ENCODE measurements at places on chromosomes 11 and 22.

- DNase-seq, result no peak
Observed at GRCh38 chr22:35076630-35077029, 10.7 kb downstream of the ISX start.

- DNase-seq, result peak; percentile 89
Observed at GRCh38 chr22:45208993-45209838, 31.5 kb downstream of the KIAA0930 start.

- peak; percentile 52 for DNase-seq
Observed at GRCh38 chr22:36156515-36157419, 3.8 kb downstream of the APOL3 start.

- no peak for DNase-seq
Observed at GRCh38 chr11:117414724-117415123, 87.1 kb downstream of the CEP164 start.

DNA sequence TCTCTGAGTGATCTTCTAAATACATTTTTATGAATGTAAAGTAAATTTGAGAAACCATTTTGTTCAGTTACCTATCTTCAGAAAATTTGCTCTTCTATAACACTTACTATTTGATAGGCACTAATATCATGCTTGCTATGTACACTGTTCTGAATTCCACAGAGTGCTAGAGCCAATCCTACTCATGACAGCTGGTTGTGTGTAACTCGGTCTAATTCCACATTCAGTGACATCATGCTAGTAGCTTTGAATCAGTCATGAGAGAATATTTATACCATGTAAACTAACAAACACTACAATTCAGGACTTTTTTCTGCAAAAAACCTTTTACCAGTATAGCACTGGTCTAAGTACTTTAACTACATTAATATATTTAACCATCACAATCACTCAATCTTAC lies 902.9 kb downstream of the DLG2 start:
- no peak for DNase-seq

- no peak for DNase-seq
Observed at GRCh38 chr22:22901578-22902218, 14.1 kb downstream of the IGLL5 start.

- DNase-seq, result no peak
Observed at GRCh38 chr22:28600546-28601143, 79.0 kb downstream of the TTC28 start.

DNA sequence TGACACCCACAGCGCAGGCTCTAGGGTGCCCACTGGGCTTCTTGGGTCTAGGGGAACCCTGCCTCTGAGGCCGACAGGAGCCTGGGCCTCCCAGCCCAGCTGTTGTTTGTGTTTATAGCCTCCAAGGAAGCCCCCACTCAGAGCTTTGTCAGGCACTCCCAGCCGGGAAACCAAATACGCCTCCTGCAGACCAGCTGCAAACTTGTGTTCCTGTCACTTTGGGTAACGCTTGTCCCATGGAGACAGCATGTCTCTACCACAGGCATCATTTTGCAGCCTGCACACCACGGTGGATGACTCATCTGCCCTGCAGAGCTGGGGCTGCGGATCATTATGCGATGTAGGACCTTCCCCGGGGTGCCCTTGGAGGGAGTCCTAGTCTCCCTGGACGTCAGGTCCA lies 40.6 kb upstream of the CRYBB3 start:
- DNase-seq, result no peak

DNA sequence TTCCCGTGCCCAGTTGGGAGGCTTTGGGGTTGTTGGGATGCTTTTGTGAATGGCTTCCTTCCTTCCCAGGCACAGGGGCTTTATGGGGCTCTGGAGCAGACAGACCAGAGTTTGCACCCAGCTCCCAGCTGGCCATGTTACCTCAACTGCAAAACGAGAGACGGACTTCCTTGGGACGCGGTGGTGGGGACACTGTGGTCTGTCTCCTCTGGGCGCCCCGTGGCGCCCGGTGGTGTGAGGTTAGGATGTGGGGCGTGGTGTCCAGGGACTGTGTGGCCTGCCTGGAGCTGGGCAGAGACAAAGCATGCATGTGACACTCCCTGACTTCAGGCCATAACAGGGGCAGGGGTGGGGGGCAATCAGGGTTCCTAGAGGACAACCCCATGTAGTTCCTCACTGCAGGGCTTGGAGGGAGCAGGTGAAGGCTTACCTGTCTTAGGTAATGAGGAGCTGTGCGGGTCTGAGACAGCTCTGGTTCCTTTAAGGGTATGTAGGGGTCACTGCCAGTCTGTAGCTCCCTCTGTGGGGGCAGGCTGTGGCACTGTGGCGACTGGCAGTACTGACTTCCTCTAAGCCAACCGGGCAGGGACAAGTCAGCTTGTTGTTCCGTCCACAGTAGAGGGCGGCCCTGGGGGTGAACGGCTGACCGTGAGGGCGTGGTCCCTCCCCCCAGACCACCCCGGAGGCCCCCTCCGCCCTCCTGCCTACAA lies 14.4 kb downstream of the KCNQ1 start:
- DNase-seq, result no peak

DNA sequence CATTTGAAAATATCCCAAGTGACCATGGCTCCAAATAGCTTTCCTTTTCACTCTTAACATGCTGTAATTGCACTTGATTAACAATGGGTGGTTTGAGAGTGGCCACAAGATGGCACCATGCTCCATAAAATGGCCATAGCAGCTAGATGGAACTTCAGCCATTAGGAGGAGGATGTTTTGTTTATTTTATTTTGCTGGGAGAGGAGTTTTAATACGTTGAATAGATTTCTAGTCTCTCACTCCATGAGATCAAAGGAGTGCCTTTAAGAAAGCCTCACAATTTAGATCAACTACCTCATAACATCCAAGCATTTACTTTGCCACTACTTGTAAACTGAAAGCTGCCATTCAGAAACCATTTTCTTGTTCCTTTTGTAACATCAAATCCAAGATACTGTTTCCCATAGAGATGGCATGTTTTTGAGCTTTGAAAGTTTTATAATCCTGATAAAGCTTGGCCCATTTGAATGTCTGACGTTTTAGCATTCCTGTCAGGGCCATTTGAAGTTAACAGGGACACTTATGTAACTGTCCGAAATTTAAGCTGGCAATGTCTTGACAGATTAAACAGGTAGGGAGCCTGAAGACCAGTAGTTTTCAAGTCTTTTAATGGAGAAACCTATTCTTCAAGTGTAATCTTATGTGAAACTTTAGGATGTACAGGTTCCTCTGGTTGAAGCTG lies 4.7 kb downstream of the FEN1 start:
- DNase-seq, result peak; percentile 58

GRCh38 chr11:78223320-78223954 lies 34.7 kb downstream of the USP35 start:
- DNase-seq, result no peak

- DNase-seq, result no peak
Observed at GRCh38 chr11:43687120-43687791, 6.7 kb downstream of the HSD17B12 start.

GRCh38 chr11:43554148-43554473 lies 126.4 kb upstream of the HSD17B12 start:
- no peak for DNase-seq

DNA sequence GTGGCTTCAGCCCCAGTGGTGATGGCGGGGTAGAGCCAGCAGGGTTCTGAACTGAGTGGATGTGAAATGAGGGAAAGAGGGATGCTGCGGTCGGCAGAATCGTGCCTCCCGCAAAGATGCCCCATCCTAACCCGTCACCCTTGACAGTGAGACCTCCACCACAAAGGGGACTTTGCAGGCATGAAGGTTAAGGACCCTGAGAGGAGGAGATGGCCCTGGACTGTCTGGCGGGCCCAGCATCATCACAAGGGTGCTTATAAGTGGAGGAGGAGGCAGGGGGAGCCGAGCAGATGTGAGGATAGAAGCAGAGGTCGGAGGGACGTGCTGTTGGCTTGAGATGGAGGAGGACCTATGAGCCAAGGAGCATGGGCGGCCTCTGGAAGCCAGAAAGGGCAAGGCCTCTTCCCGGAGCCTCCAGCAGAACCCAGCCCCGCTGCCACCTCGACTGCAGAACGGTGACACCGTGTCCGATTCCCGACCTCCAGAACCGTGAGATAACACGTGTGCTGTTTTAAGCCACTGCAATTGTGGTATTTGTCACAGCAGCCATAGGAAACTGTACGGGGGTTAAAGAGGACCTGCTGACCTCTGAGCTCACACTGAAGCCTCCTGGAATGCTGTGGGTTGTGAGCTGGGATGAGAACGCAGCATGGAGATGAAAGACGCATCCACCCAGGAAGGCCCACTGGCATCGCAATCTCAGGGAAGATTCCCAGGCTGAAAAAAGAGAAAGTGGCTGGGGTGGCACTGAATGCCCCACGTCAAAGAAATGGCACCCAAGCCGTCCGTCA lies 10.9 kb downstream of the LINC01488 start:
- no peak for DNase-seq

- no peak for DNase-seq
Observed at GRCh38 chr22:45136594-45136993, 27.1 kb upstream of the NUP50 start.

- DNase-seq, result no peak
Observed at GRCh38 chr11:73632996-73633395, 13.4 kb upstream of the PLEKHB1 start.

GRCh38 chr11:17703951-17704350 lies 15.4 kb upstream of the MYOD1 start:
- no peak for DNase-seq

- no peak for DNase-seq
Observed at GRCh38 chr22:39825661-39826102, 67.9 kb downstream of the ENTHD1 start.

DNA sequence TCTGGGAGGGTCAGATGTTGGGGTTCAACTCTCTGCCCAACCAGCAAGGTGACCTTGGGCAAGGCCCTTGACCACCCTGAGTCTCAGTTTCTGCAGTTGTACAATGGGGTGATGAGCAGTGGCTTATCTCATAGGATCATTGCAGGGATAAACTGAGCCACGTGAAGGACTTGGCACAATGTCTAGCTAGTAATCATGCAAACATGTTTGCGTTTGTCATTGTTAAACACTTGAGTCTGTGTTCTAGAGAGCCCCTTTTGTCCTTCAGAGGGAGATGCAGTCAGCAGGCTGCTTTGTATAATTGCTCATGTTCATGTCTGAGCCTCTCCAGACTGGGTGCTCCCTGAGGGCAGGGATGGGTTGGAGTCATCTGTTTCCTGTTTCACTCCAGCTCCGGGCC lies 15.8 kb downstream of the CD82 start:
- DNase-seq, result no peak

DNA sequence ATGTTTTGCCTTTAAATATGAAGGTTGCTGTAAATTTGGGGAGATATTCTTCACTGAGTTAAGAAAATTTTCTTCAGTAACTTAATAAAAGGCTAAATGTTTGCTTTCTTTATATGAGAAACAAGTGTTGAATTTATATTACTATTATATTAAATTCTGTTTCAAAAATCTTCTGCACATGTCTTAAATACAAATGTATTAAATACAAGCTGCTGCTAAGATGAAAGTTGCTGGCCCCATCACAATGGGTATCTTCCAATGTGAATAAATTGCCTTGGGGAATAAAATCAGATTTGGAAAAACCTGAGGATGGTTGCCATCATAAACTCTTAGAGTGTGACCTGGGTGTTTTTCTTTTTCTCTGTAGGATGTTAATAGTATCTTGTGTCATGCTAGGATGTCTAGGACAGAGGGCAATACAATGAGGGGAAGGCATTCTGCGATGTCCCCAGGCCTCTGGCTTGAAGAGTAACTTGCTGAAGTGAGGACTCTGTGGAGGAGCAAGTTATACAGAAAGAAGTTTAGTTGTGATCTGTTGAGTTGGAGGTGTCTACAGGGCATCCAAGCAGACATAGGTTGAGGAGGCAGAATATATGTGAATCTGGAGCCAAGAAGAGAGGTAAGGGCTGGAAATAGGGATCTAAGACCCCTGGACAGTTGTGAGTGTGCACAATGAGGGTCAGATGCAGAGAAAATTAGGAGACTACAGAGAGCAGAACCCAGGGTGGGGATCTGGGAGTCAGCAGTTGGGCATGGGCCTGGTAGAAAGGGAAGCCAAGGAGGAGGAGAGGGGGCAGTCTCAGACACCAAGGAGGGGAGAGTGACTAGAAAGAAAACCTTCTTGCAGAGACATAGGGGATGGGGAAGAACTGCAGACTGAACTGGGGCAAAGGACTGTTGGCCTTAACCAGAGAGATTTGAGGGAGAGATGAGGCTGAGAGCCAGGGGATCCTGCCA lies 4.8 kb downstream of the IGLL5 start:
- DNase-seq, result no peak

GRCh38 chr22:44464000-44464399 lies 34.0 kb downstream of the RTL6 start:
- DNase-seq, result no peak

DNA sequence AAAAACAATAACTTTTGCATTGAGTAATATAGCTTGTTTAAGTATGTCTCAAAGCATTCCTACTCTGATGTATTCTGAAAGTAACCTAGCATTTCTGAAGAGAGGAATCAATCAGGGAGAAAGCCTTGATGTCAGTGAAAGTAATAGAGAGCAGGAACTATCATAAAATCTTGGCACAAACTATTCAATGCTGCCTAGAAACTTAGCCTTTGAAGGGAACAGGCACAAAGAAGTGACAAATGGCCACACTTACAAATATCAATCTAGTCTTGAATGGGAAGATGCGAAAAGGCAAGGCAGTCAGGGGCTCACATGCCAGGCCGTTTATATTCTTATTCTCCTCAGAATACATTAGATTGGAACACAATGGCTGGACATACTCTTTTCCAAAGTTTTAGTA lies 576.5 kb upstream of the ANO3 start:
- no peak for DNase-seq

DNA sequence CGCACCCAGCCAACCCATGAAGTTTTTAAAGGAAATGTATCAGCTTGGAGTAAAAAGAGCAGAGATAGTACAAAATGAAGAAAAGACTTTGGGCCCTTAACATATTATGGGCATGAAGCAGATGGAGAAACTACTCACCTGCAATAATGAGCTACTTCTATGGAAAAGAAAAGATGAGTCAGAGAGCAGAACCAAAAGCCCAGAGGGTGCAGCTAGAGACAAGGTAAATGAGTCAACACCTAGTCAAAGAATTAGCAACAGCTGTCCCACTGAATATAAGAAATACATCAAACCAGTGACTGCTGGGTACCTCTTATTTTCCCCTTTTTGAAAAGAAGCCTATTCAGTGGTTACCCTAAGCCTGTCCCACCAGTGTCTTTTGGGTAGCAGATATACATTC lies 61.8 kb downstream of the RPL27A start:
- no peak for DNase-seq

- no peak for DNase-seq
Observed at GRCh38 chr11:104916442-104916841, 18.2 kb upstream of the CASP12 start.

GRCh38 chr11:83070044-83070701 lies 1.5 kb downstream of the RAB30 start:
- DNase-seq, result no peak

DNA sequence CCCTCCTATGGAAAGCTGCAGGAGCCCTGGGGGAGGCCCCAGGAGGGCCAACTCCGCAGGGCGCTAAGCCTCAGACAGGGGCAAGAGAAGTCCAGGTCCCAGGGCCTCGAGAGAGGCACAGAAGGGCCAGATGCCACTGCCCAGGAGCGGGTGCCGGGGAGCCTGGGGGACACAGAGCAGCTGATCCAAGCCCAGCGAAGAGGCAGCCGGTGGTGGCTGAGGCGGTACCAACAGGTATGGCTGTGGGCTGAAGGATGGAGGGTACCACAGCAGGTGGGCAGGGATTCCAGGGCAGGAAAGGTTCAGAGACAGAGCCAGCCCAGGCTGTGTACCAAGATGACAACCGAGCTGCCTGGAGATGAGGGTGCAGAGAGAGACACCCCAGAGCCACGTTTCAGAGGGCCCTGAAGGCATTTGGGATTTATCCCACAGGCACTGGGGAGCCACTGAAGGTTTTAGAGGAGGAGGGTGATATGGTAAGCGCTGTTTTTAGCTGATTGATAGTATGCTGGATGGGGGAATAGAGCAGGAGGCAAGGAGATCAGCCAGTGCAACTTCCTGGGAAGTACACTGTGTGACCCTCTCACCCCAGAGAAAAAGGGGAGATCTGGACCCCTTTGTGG lies 412 bp downstream of the C11orf86 start:
- no peak for DNase-seq

All from anterior cingulate cortex (tissue), 58 donors.